ENCODE measurements at places on chromosomes 7 and 10. TPM values are rescaled to one million over a fixed set of nuclear protein-coding genes. Genes with fewer than 3 reads are reported as not detected.

Gene URGCP
- total RNA-seq = 32.6 TPM

Gene MYL10
- not detected for total RNA-seq

Gene CCDC3
- total RNA-seq = 0.16 TPM

Gene LLCFC1
- total RNA-seq = not detected

Gene AKR1C1
- 0.34 TPM for total RNA-seq

Gene SLC35G1
- 4.0 TPM for total RNA-seq

Gene COL26A1
- not detected for total RNA-seq

Gene NOLC1
- 523 TPM for total RNA-seq

Gene PILRB
- total RNA-seq = 34.3 TPM

Gene ZNF727
- total RNA-seq = not detected

Gene SLC18A3
- not detected for total RNA-seq

Gene CPEB3
- 0.92 TPM for total RNA-seq

Gene KAZALD1
- not detected for total RNA-seq

Gene ZMIZ1
- total RNA-seq = 18.0 TPM

Gene TM9SF3
- total RNA-seq = 92.8 TPM

Gene NEUROD6
- total RNA-seq = not detected

Gene PSAP
- total RNA-seq = 125 TPM

Gene ABCB4
- not detected for total RNA-seq

Gene INTS15
- 51.4 TPM for total RNA-seq

Gene HOXA3
- total RNA-seq = not detected

Gene SPDYE5
- not detected for total RNA-seq

Gene POP7
- total RNA-seq = 77.3 TPM

Gene CALCR
- total RNA-seq = not detected

Gene TSPAN13
- total RNA-seq = 4.7 TPM

Gene FFAR4
- not detected for total RNA-seq

Gene ITPRID1
- not detected for total RNA-seq

Gene WNT8B
- not detected for total RNA-seq

Gene PLCE1
- total RNA-seq = 0.03 TPM

Gene INPP5F
- total RNA-seq = 18.1 TPM

Gene PDSS1
- total RNA-seq = 43.5 TPM

Gene KIAA1549
- 0.53 TPM for total RNA-seq

Gene COL1A2
- 1.4 TPM for total RNA-seq

Gene FAM180A
- not detected for total RNA-seq
